ENCODE measurements at places on chromosomes 4 and X.

- no peak for DNase-seq
Observed at GRCh38 chr4:30330894-30331652, 389.1 kb upstream of the PCDH7 start.

DNA sequence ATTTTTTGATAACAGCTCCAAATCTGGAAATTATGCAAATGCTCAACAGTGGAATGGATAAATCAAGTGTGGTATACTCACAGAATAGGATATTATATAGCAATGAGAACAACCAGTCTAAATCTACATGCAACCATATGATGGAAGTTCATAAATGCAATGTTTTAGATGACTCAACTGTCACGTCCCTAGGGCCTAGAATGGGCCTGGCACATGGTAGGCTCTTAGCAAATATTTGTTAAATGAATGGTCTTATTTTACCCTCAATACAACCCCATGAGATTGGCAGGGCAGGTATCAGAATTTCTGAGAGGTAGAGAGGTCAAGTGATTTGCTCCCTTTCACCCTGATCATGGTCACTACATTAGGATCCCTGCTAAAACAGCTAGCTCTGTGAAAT, 14.6 kb upstream of the NKX3-2 start:
- no peak for DNase-seq

DNA sequence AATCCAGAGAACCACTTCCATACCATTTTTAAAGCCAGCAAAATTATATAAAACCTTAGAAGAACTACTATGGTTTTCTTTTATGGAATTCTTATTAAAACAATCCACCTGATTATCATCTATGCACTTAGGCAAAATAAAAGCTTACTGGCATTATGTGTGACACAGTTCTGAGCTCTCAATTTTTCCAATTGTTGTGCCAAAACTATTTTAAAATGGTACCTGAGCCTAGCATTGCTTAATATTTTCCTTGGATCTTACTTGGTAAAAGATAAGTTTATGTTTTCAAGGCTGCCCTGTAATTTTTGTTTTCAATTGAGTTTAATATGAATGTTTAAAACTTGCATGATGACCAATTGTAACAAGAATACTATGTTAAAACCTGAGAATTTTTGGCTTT, 201.3 kb downstream of the MAD2L1 start:
- no peak for DNase-seq

DNA sequence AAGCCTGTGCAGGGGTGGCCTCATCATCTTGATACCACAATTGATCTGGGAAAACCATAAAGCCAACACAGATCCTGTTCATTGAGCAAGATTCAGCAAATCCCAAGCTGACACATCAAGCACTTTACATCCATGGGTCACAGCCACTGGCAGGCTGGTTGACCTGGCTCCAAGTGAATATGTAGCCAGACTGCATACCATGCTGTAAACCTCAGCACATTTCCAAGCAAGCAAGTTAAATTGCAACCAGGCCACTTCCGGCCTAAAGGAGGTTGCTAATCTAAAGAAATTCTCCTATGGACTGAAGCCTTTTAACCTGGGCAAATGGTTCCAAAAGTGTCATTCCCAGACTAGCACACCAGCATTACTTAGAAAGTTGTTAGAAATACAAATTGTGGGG, 54.4 kb upstream of the USP26 start:
- no peak for DNase-seq

GRCh38 chrX:362351-362750, 24.4 kb downstream of the PPP2R3B start:
- no peak for DNase-seq

DNA sequence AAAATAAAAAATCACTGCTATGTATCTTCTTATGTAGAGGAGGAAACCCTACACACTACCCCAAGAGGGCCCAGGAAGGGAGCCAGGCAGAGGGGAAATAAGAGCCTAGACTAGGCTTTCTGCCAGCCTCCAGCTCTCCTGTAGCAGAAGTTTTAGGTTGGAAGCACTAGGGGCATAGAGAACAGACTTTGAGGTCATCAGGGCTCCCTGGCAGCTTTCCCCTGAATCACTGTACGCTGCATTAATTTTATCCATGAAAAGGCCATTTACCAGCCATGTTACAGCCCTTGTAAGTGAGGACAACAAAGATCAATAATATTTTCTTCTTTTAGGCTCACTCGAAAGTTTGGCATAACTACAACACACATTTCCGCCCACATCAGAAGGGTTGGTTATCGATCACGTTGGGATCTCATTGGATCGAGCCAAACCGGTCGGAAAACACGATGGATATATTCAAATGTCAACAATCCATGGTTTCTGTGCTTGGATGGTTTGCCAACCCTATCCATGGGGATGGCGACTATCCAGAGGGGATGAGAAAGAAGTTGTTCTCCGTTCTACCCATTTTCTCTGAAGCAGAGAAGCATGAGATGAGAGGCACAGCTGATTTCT, 24.7 kb downstream of the RPL9 start:
- DNase-seq: no peak

Measured in activated gamma-delta T cell treated with Interleukin-2 at 50 U/mL for 16 hours (primary cell).